ENCODE measurements at places on chromosomes 7 and 10. TPM values are rescaled to one million over a fixed set of nuclear protein-coding genes. Genes with fewer than 3 reads are reported as not detected.

CPEB3 gene
- total RNA-seq = 0.48 TPM

CRYGN gene
- not detected for total RNA-seq

NRP1 gene
- 118 TPM for total RNA-seq

LIPF gene
- not detected for total RNA-seq

ZNF12 gene
- total RNA-seq = 22.7 TPM

C1QL3 gene
- not detected for total RNA-seq

GRID2IP gene
- not detected for total RNA-seq

MOGAT3 gene
- total RNA-seq = not detected

CPA2 gene
- not detected for total RNA-seq

LIPM gene
- not detected for total RNA-seq

ADAMTS14 gene
- 0.08 TPM for total RNA-seq

ACBD7 gene
- total RNA-seq = 5.7 TPM

NKX1-2 gene
- total RNA-seq = 0.11 TPM

AKR1E2 gene
- not detected for total RNA-seq

FAM221A gene
- 1.8 TPM for total RNA-seq

ZPBP gene
- total RNA-seq = not detected

All from A375 (cell line).